ENCODE measurements at places on chromosomes 1 and 21.
A peak's percentile ranks its signal among the peaks of the same experiment; 100 is the strongest.

- no peak for DNase-seq
Measured at GRCh38 chr21:18819507-18819906, 415.9 kb upstream of the TMPRSS15 start.

- DNase-seq: no peak
Measured at GRCh38 chr1:89598450-89599331, 34.2 kb upstream of the LRRC8C start.

GRCh38 chr1:204463125-204464060 is 31.2 kb downstream of the PIK3C2B start:
- DNase-seq: no peak

DNA sequence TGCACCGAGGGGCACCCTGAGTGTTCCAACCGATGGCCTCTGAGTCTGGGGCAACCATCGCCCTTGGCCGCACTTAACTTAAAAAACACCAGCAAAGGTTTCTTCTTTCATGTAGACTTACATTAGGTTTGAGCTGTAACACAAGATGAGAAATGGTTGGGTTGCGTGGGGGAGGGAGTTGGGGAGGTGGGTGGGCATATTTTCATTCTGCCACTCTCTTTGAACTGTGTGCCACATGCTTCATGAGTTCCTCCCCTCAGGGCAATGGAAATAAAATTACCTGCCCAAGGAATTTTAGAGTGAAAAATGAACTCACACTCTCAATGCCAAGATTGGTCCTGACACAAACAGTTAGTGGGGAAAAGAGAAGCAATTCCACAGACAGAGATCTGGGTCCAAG is 430.1 kb upstream of the USP24 start:
- no peak for DNase-seq

DNA sequence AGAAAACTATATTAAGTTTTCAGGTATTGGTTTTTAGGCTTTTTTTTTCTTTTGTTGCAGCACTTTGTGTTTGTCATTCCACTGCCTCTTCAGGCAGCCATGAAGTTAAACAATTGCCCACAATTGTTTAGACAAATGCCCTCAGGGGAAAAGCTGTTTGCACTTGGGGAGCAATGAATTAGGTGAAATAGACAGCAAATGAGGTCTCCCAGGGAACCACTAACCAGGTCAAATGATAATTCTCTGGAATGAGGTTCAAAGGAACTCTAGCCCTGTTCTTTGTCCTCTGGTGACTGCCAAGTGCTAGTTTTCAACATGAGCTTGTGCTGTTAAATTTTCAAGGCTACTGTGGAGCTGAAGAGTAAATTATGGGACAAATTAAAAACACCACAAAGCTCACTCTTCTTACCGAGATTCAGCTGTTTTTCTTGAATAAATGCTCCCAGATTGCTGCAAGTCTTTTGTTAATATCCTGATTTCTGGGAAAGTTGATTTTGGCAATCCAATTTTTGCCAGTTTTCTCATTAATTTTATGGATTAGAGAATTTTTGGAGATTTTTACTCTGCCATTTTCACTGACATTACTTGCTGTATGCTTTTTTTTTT is 15.1 kb upstream of the MAB21L3 start:
- DNase-seq: no peak

DNA sequence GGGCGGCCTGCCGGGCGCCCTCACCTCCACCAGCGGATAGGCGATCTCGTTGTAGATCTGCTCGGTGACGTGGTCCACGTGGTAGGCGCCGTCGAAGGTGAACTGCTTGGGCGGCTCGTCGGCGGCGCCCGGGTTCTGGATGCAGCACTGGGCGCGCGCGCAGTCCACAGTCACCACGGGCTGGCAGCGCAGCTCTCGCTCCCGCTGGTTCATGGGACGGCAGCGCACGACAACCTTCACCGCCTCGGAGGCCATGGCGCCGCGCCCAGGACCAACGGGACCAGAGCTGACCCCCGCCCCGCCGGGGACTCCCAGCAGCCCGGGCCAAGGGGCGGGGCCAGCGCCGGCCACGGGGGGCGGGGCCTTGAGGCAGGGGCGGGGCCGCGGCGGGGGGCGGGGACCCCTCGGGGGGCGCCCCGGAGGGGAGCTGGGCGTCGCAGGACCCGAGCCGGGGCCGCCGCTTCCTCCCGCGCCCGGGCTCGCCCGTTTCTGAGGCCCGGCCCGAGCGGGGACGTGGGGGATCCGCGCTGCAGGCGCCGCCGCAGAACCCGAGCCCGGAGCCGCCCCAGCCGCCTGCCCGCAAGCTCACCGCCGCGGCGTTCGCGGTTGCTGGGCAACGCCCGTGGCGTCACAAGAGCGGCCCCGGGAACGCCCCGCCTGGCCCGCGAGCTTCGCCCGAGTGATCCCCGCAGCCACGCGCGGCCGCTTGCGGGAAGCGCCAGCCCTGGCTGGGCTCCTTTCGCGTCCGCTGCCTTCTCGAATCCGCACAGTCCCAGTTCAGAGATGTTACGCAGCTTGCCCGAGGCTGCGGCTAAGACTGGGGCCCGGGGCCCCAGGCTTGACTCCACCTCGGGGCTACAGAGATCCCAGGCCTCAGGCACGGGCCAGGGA is at the start of gene KIF17:
Gene KIF17 (minus strand): TSS at position 556 of the 891 bp plus-strand sequence. CDS start 301 bp downstream, at position 255.
- DNase-seq: peak; percentile 44
